ENCODE measurements at places on chromosomes 2 and 18.
A peak's percentile ranks its signal among the peaks of the same experiment; 100 is the strongest.

GRCh38 chr2:166862468-166863132 is 25.7 kb upstream of the XIRP2 start:
- DNase-seq = no peak

GRCh38 chr2:233108611-233109490 is 48.7 kb downstream of the INPP5D start:
- no peak for DNase-seq

DNA sequence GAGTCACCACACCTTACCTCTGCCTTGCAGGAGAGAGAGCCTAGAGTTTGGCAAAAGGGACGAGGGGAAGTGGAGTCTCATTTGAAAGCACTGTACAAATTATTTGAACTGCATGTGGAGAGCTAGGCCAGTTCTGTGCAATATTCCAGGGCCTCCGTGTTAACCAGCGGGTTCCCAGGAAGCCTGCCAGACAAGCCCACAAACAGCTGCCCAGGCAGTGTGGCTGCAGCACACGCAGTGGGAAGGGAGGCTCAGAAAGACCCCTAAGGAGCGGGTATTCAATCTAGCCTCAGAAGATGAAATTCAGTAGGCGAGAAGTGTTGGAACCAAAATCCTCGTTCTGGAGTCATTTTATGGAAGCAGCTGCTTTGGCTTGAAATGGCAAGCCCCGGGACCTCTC is 30.7 kb downstream of the CNGA3 start:
- DNase-seq = no peak

- no peak for DNase-seq
Observed at GRCh38 chr2:177211576-177212105, 953 bp upstream of the HNRNPA3 start.

- DNase-seq = no peak
Observed at GRCh38 chr18:52489396-52490306, 149.7 kb downstream of the DCC start.

- peak; percentile 12 for DNase-seq
Observed at GRCh38 chr2:108583903-108584520, 49.7 kb downstream of the LIMS1 start.

- DNase-seq = no peak
Observed at GRCh38 chr18:13530033-13530878, 196.1 kb downstream of the FAM210A start.

- DNase-seq = no peak
Observed at GRCh38 chr2:120683701-120684100, 52.0 kb upstream of the GLI2 start.

GRCh38 chr18:30582078-30582477 is 460.5 kb downstream of the DSC3 start:
- no peak for DNase-seq

DNA sequence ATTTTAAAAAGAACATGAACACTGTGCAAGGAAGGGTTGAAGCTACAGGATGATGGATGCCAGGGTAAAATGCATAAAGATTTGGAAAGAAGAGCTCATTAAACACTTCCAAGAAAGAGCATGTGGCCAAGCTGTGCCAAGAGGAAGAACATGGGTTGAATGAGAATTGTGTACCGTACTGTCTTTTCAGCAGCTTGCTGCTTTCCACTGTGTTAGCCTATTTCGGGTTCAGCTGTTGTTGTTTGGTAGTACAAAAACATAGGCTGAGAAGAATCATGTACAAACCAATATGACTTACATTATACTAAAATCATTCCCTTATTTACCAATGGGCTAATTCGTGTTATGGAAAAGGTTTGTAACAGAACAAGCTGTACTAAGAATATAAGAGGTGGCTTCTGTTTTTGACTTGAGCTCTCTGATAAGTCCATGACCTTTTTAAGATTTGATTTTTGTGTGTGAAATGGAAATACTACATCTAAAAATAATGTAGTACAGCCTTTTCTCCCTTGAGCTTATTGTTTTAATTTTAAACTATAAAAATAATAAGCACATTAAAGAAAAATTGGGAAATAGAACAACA is 188.3 kb upstream of the STON1 start:
- DNase-seq = no peak

DNA sequence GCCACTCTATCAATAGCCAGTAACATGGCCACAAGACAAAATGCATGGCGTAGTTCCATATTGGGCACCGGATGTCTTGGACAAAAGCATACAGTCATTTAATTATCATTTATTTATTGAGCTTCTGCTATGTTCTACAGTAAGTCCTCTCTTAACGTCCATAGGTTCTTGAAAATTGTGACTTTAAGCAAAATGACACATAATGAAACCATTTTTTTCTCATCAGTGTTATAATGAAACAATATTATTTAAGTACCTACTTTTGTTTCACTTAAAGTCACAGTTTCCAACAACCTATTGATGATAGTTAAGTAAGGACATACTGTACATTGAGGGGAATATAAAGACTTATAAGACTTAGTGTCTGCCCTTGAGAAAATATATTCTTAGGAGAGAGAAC is 84.9 kb downstream of the XRCC5 start:
- DNase-seq = no peak

GRCh38 chr2:212709280-212709679 is 170.7 kb upstream of the ERBB4 start:
- no peak for DNase-seq

DNA sequence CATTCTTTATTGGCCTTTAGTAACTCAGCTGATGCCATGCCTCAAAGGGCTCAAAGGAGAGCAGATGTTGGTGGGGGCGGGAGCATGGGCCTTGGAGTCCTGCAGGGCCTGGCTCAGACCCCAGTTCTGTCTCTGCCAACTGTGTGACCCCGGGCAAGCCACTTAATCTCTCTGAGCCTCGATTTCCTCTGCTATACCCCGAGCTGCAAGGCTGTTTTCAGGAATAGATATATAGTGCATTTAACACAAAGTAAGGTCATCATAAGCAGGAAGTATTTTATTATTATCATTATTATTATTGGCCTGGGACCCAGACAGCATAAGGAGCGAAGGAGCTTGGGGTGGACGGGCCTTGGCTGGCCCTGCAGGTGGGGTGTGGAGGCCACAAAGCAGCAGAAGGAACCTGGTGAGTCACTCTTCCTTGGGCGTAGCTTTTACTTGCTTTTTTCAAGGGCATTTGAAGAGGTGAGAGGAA is 162.7 kb downstream of the INHBB start:
- DNase-seq = no peak

- no peak for DNase-seq
Observed at GRCh38 chr2:143501106-143501676, 372.0 kb downstream of the ARHGAP15 start.

DNA sequence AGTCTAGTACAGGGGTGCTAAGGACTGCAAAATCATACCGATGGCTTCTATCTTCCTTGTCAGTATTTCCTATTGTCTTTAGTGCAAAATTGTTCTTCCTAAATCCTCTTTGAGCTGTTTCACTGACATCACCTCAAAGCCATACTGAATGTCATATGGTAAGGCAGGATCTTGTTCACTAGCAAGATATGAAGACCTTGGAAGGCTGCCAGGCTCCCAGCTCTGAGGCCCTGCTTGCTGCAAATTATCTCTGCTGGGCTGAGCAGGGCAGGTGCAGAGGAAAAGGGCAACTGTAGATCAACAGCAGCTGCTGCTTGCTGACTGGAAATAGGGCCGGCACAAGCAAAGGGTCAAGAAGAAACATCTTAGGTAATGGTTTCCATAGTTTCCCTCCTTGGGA is 58.2 kb downstream of the PMAIP1 start:
- no peak for DNase-seq

DNA sequence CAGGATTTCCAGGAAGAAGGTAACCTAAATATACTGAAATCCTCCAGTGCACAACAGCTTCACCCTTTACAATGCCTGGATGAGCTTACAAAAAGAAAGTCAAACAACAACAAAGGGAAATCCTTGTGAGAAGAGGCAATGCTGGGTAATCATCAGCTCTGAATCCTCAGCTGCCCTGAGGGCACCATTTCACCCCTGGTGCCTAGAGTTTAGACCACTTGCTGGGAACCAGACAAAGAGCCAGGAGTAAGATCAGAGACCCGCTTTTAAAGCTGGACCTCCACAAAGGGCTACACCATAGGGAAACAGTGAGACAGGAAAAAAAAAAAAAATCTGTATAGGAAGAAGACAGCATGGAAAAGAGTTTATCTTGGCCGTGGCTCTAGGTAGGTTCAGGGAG is 97.0 kb downstream of the FOXI3 start:
- DNase-seq = no peak

DNA sequence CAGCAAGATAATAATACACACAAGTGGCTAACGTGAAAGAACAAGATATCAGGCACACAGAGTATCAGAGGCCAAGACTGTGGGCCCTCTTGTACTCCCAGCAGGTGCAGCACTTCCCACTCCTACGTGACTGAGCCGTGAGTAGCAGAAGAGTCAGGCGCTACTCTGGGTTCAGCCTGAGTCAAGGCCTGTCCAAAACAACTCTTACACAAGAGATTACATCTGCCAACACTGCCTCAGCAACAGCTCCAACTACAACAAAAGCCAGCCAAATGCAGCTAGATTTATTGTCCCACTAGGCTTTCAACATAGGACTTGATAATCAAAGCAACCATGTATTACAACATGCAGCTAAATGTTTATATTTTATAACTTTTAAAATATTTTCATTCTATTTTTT is 56.2 kb downstream of the ITSN2 start:
- no peak for DNase-seq

- no peak for DNase-seq
Observed at GRCh38 chr2:3298191-3298590, 79.4 kb downstream of the EIPR1 start.

Data from stimulated activated CD8-positive, alpha-beta memory T cell treated with anti-CD3 and anti-CD28 coated beads, Interleukin-7, amount 100 ng/mL, for 4 hours (primary cell).